Left renal cortex interstitium (tissue), 4 donors: ENCODE measurements at places on chromosomes 6 and 20. TPM values are rescaled to one million over a fixed set of nuclear protein-coding genes. Genes with fewer than 3 reads are reported as not detected.

- no peak for DNase-seq
Observed at GRCh38 chr6:15410752-15411151, 164.9 kb downstream of the JARID2 start.

DNA sequence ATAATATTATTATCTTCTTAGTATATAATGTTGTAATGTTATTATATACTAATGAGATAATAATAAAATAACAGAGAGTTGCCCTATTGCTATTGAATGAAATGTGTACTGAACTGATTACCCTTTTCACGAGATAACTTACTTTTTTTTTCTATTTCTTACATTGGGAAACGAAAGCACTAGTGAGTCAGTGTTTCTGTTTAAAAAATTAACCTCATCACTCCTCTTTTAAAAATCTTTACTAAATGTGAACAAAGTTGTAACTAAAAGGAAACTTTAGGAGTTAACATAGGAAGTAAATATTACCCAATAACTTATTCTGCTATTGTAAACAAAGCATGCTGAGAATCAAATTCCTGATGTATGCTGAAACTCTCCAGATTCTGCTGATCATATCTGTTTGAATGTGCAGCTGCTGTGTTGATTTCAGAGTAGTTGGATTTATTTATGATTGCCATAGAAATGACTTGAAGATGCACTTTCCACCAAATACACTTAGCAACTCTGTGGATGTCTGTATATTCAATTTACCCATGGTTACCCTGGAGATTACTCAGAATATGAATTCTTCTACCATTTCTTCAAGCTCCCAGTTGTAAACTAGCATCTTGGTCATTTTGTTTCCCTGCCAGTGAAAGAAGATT lies 523.4 kb downstream of the TENT5A start:
- DNase-seq = no peak

DNA sequence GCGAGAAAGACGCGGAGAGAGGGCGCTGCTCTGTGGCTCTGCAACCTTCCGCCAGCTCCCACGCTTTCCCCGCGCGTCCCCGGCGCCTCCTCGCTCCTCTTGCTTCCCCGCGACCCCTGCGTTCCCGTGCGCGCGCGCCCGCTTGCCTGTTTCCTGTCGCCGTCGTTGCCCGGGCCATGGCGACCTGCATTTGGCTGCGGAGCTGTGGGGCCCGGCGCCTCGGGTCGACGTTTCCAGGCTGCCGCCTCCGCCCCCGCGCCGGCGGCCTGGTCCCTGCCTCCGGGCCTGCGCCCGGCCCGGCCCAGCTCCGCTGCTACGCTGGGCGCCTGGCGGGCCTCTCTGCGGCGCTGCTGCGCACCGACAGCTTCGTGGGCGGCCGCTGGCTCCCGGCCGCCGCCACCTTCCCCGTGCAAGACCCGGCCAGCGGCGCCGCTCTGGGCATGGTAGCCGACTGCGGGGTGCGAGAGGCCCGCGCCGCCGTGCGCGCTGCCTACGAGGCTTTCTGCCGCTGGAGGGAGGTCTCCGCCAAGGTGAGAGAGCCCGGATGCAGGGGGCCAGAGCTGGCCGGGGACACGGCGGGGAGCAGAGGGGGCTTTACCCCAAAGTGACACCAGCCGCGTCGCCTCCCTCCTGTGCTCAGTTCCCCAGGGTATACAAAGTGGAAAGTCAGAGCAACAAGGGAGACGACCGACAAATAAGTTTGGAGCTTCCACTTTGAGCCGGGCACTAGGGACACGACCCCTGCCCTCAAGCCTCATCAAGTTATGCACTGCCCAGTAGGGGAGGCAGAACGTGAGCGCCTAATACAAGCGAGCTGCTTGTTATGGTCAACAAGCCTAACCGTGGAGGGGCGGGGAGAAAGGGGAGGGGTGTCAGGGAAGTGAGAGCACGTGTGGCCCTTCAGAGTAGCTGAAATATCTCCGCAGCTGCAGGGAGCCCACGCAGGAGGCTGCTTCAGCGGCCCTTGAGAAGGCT lies at the start of gene ALDH5A1:
ALDH5A1 (plus strand) TSS at position 149 of the 975 bp plus-strand sequence; CDS start at position 177, 28 bp downstream.
- peak; percentile 68 for DNase-seq

DNA sequence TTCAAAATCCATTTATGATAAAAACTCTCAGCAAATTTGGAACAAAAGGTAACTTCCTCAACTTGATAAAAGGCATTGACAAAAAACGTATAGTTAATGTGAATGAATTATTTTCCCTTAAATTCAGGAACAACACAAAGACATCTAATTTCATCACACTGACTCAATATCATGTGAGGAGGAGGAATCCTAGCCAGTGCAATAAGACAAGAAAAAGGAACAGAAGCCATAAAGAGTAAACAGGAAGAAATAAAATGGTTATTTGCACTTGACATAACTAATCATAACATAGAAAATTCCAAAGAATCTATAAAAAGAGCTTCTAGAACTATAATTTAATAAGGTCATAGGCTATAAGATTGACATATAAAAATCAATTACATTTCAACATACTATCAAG lies 31.4 kb downstream of the CHD6 start:
- no peak for DNase-seq

- DNase-seq = no peak
Observed at GRCh38 chr6:154298297-154298696, 58.3 kb downstream of the IPCEF1 start.

- DNase-seq = no peak
Observed at GRCh38 chr6:17354700-17355403, 38.5 kb upstream of the CAP2 start.

DNA sequence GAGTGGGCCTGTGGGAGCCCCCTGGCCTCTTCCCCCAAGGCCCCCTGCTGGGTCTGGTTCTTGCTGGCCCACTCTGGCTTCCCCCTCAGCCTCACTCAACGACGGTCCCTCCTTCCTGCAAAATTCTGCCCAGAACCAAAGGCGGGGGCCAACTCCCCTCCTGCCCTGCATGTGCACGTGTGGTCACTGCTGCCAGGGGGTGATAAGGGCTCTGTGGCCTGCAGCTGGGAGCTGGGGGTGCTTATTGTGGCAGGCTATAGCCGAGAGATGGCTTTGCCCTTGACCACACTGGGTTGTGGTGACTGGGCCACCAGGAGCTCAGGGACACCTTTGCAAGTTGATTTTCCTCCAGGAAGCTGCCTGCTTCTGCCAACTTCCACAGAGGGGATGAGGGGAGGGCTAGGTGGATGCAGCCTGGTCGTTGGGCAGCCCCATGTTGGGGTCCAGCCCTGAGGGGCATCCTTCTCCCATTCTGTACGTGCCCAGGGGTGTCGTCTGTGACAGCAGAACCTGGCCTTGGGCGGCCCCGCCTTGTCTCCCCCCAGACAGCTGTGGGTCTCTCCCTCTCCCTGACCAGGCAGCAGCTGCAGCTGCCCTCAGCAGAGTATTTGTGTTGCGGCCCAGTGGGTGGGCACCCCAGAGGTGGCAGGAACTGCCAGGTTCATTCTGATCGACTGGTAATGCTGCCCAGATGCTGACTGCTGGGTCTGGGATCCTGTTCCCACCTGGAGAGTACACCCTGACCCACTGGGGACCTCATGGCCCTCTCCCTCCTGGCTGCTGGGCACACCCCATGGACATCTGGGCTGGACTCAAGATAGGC lies 5.6 kb downstream of the TCEA2 start:
- no peak for DNase-seq

- DNase-seq = peak; percentile 45
Observed at GRCh38 chr20:52312132-52312729, 120.7 kb upstream of the ZFP64 start.

DNA sequence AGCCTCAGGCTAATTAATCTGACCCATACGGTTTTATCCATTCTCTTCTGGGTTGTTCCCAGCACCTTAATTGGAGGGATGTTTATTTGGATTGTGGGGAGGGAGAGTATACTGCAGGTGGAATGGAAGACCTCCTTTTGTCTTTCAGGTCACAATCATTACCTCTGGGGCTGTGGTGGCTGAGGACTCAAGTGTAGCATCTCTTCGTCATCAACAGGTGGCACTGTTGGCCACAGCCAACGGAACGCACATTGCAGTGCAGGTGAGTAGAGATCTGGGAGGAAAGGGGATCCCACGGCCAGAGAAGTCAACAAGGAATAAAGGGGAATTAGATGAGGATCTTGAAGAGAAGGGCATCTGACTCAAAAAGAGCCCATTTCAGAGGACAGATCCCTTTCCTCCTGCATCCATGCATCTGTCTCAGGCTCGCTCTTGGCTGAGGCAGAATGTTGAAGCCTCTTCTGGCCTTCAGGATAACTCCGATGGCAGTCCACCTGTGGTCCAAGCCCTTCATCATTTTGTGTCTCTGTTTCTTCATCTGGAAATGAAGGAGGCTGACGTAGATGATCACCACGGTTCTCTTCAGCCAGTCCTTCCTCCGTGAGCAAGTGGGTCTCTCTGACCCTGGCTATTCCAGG lies 3.2 kb upstream of the DEF6 start:
- no peak for DNase-seq

- no peak for DNase-seq
Observed at GRCh38 chr6:111564482-111564945, 41.2 kb downstream of the TRAF3IP2 start.

DNA sequence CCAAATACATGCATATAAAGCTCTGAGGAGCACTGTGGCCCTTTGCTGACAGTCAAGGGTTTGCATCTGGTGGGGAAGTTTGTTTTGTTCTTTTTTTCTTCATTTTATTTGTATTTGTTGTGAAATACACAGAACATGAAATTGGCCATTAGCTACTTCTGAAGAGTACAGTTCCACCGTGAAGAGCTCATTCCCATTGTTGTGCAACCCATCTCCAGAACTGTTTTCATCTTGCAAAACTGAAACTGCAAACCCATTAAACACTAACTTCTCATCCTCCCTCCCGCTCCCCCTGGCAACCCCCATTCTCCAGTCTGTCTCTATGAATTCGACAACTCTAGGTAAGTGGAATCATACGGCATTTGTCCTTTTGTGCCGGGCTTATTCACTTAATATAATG lies 231.3 kb downstream of the TFAP2C start:
- DNase-seq = no peak

DNA sequence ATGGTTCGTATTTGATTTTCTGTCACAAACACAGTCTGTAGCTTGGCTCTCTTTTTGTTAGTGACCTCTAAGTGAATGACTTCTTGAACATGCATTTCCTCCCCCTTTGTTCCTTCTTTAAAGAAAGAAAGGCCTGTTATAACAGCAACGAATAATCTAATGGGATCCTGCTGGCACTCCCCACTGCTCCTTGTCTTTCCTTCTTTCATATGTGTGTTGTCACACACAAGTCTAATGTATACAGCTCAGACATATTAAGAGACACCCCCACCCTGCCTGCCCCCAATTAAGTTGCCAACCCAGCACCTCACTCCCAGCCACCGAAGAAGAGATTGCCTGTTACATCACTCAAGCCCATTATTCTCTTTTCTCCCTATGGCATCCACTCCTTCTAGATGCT lies 4.9 kb upstream of the SAMD5 start:
- DNase-seq = no peak

DNA sequence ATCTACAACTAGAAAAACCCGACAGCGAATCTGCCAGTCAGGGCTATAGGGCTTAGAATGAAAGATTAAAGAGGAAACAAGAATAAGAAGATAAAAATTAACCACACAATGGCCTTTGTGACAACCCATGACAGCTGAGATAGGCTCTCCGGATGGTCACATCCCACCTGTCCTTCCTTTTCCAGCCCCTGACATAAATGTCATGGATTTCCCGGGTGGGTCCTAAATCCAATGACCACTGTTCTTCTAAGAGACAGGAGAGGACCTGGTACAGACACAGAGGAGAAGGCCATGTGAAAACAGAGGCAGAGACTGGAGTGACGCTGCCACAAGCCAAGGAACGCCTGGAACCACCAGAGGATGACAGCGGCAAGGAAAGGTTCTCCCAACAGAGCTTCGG lies 41.8 kb downstream of the ATXN1 start:
- DNase-seq = no peak

DNA sequence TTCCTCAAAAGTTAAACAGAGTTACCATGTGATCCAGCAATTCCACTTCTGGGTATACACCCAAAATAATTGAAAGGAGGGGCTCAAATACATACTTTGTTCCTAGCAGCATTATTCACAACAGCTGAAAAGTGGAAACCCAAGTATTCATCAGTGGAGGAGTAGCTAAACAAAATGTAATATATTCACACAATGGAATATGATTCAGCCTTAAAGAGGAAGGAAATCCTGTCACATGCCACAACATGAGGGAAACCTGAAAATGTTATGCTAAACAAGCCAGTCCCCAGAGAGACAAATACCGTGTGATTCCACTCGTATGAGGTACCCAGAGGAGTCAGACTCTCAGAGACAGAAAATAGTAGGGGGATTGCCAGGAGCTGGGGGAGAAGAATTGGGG lies 44.5 kb downstream of the PXDC1 start:
- DNase-seq = no peak

DNA sequence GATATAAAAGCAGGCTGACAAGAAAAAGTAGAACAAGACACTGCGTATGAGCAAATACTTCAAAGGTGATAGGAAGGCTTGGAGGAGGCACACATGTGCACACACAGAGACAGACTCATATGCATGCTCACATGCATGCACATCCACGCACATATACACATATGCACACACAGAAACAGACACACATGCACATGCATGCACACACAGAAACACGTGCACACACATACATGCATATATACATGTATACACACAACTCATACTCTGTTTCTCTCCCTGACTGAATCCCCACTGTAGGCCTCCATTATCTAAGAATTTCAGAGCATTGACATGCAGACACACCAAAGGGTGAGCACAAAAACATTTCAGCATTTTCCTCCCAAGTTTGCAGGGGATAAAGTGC lies 43.7 kb downstream of the VGLL2 start:
- DNase-seq = no peak

DNA sequence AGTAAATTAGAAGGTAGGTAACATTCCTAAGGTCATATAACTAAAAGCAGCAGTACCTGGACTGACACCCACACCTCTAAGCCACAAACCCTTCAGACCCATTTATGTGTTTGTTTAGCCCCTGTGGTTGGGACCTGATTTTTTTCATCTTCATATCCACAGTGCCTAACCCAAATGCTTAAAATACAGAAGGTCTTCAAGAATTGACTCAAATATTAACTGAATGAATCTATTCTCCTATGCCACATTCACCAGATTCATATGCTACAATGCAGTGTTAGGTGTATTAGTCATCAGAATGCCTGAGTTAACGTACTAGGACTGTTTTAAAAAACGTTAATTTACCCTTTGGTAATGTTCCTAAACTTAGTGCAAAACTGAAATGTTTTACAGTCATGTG lies 124.8 kb downstream of the AHI1 start:
- no peak for DNase-seq

- no peak for DNase-seq
Observed at GRCh38 chr20:38126932-38127621, 38.0 kb downstream of the TGM2 start.

GRCh38 chr6:148713921-148714320 lies 32.9 kb upstream of the UST start:
- DNase-seq = no peak

GRCh38 chr20:46229478-46230105 lies 78.7 kb downstream of the CDH22 start:
- DNase-seq = no peak

Gene OVOL2
- 0.54 TPM for polyA plus RNA-seq

Gene SCRT2
- polyA plus RNA-seq = not detected

Gene KCNG1
- 9.4 TPM for polyA plus RNA-seq

Gene SLC22A23
- 9.8 TPM for polyA plus RNA-seq

Gene GABRR2
- 1.6 TPM for polyA plus RNA-seq

Gene HSPA12B
- 14.4 TPM for polyA plus RNA-seq

Gene CDYL
- 27.3 TPM for polyA plus RNA-seq

Gene SPAG4
- 5.3 TPM for polyA plus RNA-seq

Gene NOX3
- 3.1 TPM for polyA plus RNA-seq

Gene LRFN2
- polyA plus RNA-seq = 1.3 TPM

Gene HLA-DRB1
- polyA plus RNA-seq = 58.8 TPM

Gene PRICKLE4
- polyA plus RNA-seq = 6.5 TPM
